Esophagus squamous epithelium (tissue), 5 donors: ENCODE measurements at places on chromosomes 1 and 21.

- no peaks in the 10 kb centered on the region for H3K4me1 ChIP-seq
- DNase-seq: no peak
- no peak overlapping the region for H3K4me3 ChIP-seq
These were observed 12.4 kb upstream of the UHMK1 start for GRCh38 chr1:162485236-162485635.

DNA sequence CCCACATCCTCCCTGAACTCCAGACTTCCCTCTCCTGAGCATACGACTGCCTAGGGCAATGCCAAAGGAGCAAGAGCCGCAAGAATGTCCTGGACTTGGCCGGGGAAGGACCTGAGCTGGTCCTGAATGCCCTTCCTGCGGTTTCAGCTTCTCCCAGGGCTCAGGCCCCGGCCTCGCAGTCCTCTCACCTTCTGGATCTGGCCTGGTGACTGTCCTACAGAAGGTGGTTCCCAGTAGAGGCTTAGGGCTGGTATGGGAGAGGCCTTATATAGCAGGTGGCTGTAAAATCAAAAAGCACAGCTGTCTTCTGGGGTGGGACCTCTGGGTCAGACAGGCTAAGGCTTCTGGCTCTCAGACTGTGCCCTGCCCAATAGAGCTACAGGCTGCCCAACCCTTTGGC lies at the start of gene LYPD8:
Gene LYPD8, minus strand, starts transcription at position 243 of the 400 bp plus-strand sequence. CDS start 4,678 bp downstream, outside the sequence.
- no peaks in the 10 kb centered on the region for H3K27me3 ChIP-seq
- H3K4me1 ChIP-seq: no peaks in the 10 kb centered on the region
- no peaks in the 10 kb centered on the region for H3K36me3 ChIP-seq
- no peak within 1 kb of the TSS for H3K4me3 ChIP-seq
- no peak for DNase-seq

DNA sequence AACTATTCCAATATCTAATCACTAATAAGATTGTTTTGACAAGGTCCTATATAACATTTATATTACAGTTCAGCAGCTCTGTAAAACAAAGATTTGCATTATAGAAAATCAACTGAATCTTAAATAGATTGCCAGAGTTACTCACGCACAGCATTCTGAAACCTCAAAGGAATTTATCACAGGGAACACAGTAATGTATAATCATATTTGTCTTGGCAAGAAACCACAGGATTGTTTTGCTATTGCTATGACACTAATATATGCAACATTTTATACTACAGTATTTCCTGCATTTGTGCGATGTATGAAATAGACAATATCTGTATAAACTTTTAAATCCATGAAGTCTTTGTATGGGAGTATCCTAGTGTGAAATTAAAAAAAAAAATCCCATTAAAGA lies 101.4 kb downstream of the PLPPR5 start:
- no peaks in the 10 kb centered on the region for H3K4me1 ChIP-seq
- DNase-seq: no peak

GRCh38 chr1:169570172-169570574 lies 16.1 kb downstream of the F5 start:
- H3K27ac ChIP-seq: no peak overlapping the region
- no peaks in the 10 kb centered on the region for H3K27me3 ChIP-seq

GRCh38 chr1:150596976-150597375 lies 17.6 kb upstream of the MCL1 start:
- H3K27ac ChIP-seq: no peak overlapping the region
- DNase-seq: no peak
- peaks cover 5% of the 10 kb centered on the region for H3K4me1 ChIP-seq
- no peaks in the 10 kb centered on the region for H3K27me3 ChIP-seq

GRCh38 chr1:179031855-179032513 lies 6.3 kb downstream of the FAM20B start:
- no peak overlapping the region for H3K27ac ChIP-seq
- H3K36me3 ChIP-seq: no peaks in the 10 kb centered on the region
- no peak overlapping the region for H3K4me3 ChIP-seq
- no peaks in the 10 kb centered on the region for H3K27me3 ChIP-seq
- DNase-seq: no peak

GRCh38 chr1:117930484-117930883 lies 945 bp downstream of the WDR3 start:
- no peak overlapping the region for H3K27ac ChIP-seq
- H3K4me1 ChIP-seq: peaks cover 54% of the 10 kb centered on the region
- no peak for DNase-seq
- H3K36me3 ChIP-seq: no peaks in the 10 kb centered on the region
- H3K27me3 ChIP-seq: no peaks in the 10 kb centered on the region

DNA sequence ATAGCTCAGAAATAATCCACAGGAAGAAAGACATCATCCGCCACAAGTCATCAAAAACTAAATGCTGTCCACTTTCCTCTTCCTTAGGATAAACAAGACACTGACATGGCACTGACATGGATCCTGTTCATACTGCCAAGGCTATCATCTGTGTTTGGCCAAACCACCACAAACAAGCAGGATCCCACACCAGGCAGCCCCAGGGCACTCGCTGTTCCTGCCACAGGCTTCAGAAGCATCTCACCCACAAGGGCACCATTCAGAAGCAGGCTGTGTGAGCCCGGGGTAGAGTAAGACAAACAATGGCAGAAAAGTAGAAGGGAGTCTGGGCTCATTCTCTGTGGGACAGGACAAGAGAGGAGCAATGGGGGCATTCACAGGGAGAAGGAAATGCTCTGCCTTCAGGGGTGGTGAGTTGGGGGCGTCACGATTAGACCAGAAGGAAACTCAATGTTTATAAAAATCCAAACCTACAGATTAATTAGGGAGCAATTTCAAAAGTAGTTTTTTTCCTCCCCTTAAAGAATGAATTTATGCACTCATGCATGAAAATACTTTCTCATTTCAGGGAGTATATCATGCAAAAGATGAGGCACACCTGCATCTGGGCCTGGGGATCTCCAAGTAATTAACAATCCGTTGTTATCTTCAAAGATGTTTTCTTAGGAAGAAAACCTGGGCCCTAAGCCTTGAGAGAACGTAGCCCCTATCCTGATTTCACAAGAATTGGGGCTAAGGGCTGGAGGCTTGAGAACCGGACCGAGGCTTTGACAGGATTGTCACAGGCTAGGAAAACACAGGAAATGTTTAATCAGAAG lies 43.3 kb upstream of the ATP1A1 start:
- no peak overlapping the region for H3K27ac ChIP-seq
- no peaks in the 10 kb centered on the region for H3K27me3 ChIP-seq
- no peak for DNase-seq
- H3K36me3 ChIP-seq: no peaks in the 10 kb centered on the region

DNA sequence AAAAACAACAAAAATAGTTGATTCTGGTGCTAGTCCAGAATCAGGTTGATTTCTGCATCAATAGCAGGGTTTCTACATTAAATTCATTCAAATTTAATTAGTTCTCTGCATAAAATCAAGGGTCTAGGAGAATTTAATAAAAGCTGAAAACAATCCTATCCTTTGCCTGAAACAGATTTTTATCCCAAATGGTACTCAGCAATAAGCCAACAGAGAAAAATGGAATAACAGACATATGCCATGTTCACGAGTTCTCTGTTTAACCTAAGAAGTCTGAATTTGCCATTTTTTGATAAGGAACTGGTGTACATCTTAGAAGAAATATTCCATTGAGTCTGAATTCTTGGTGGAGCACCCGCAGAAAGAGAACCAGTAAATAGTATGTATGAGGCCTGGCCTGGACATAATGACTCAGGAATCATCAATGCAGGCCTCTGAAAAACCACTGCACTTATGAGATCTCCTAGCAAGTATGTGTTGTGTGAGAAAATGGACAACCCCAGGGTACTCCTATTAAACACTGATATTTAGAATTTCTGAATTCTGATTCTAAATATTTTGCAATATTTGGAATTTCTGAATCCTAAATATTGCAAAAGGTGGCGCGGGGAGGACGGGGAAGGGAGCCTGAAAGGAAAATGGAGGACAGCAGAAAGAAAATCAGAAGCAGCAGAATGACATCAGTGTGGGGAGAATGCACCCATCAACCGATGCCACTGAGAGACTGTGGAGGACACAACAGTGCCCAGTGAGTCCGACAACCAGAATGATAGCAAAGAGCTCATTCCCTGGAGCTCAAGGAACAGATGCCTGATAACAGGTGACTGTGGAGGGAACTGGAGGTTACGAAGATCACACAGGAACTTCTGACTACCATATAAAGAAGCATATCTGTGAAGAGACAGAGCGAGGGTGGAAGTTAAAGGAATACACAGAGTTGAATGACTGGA lies 97.6 kb downstream of the APP start:
- H3K4me3 ChIP-seq: no peak overlapping the region
- H3K27ac ChIP-seq: no peak overlapping the region
- no peaks in the 10 kb centered on the region for H3K27me3 ChIP-seq
- no peak for DNase-seq

- H3K36me3 ChIP-seq: no peaks in the 10 kb centered on the region
- DNase-seq: no peak
- no peak overlapping the region for H3K27ac ChIP-seq
- H3K4me1 ChIP-seq: no peaks in the 10 kb centered on the region
These were observed 65.0 kb downstream of the KIRREL1 start for GRCh38 chr1:158058237-158058985.

- H3K4me1 ChIP-seq: no peaks in the 10 kb centered on the region
- no peaks in the 10 kb centered on the region for H3K27me3 ChIP-seq
- no peak for DNase-seq
- H3K27ac ChIP-seq: no peak overlapping the region
- no peaks in the 10 kb centered on the region for H3K36me3 ChIP-seq
These were observed 320.3 kb downstream of the PTPRU start for GRCh38 chr1:29556657-29557056.

GRCh38 chr1:210198840-210199239 lies 33.8 kb upstream of the SERTAD4 start:
- no peaks in the 10 kb centered on the region for H3K27me3 ChIP-seq
- DNase-seq: no peak
- no peaks in the 10 kb centered on the region for H3K4me1 ChIP-seq
- H3K27ac ChIP-seq: no peak overlapping the region
- H3K36me3 ChIP-seq: no peaks in the 10 kb centered on the region

DNA sequence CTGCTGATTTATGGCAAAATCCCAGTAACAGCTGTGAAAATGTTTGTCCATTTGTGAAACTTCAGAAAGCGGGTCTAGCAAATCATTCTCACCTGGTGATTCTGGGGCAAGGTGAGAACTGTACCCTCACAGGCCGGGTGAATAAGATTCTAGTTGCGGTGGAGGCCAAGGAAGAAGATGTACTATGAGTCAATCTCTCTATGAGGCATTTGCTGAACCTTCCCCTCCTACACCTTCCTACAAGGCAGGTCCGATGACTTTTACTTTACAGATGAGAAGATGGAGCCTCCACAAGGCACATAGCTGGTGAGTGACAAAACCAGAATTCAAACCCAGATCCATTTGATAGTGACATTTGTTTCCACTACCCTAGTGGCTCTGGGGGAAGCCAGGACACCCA lies 72.7 kb downstream of the BACH1 start:
- no peak for DNase-seq
- no peak overlapping the region for H3K4me3 ChIP-seq
- H3K4me1 ChIP-seq: no peaks in the 10 kb centered on the region
- H3K36me3 ChIP-seq: peaks cover 24% of the 10 kb centered on the region
- no peaks in the 10 kb centered on the region for H3K27me3 ChIP-seq

DNA sequence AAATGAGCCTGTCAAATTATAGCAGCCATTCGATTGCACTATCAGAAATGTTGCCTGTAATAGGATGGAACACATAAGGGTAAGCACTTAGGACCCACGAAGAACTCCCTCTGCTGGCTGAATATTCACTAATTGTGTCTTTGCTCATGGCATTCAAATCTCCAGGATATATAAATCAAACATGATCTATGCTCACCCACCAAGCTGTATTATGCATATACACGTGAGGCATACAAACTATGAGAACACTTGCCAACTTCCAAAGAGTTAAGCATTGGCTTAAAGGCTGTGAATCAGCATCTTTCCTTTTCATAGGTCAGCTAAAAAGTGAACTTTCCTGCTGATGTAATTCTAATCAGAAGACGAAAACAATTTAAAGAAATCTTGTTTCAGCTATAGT lies 34.5 kb downstream of the TMPRSS15 start:
- H3K36me3 ChIP-seq: no peaks in the 10 kb centered on the region
- H3K4me3 ChIP-seq: no peak overlapping the region
- H3K27me3 ChIP-seq: no peaks in the 10 kb centered on the region

DNA sequence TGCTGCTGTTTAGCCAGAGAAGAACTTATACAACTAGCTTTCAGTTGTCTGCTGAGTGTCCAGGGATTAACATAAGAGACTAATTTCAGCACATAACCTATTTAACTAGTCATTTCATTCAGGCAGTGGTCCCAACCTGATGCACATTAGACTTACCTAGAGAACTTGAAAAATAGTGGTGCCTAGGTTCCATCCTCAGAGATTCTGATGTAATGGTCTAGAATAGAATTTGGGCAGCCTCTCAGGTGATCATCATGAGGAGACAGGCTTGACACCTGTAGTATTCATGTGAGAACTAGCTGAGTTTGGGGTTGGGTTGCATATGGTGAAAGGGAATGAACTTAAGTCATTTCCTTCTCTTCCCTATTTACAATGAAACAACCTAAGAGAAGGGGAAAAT lies 24.8 kb downstream of the CNST start:
- H3K4me1 ChIP-seq: no peaks in the 10 kb centered on the region
- H3K27ac ChIP-seq: no peak overlapping the region
- no peak overlapping the region for H3K4me3 ChIP-seq
- DNase-seq: no peak
- peaks cover 25% of the 10 kb centered on the region for H3K36me3 ChIP-seq
- no peaks in the 10 kb centered on the region for H3K27me3 ChIP-seq

- H3K36me3 ChIP-seq: no peaks in the 10 kb centered on the region
- no peaks in the 10 kb centered on the region for H3K27me3 ChIP-seq
- no peaks in the 10 kb centered on the region for H3K4me1 ChIP-seq
- no peak for DNase-seq
- no peak overlapping the region for H3K27ac ChIP-seq
These were observed 33.5 kb upstream of the CRB1 start for GRCh38 chr1:197234581-197234980.

- H3K27me3 ChIP-seq: no peaks in the 10 kb centered on the region
- H3K4me1 ChIP-seq: no peaks in the 10 kb centered on the region
These were observed 51.3 kb downstream of the PRKCZ start for GRCh38 chr1:2101531-2101930.

DNA sequence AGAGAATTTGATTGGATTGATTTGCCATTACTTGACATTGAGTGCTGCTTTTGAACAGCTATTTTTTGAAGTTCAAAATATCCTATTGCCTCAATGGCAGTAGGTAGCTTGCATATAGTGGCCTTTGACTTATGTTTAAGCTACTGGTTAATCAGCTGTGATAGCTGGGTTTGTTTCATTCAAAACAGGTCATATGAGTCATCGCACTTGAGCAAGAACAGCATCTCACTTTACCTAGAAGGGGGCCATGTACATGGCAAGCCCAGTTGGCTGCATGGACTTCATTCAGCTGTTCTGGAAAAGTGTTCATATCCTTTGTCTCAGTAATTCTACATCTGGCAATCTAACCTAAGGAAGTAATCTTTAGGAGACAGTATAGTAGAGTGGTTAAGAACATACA lies 29.0 kb upstream of the ARID1A start:
- no peaks in the 10 kb centered on the region for H3K36me3 ChIP-seq
- DNase-seq: no peak
- no peak overlapping the region for H3K27ac ChIP-seq
- H3K4me3 ChIP-seq: no peak overlapping the region
- H3K27me3 ChIP-seq: no peaks in the 10 kb centered on the region
- H3K4me1 ChIP-seq: peaks cover 3% of the 10 kb centered on the region

- H3K4me3 ChIP-seq: no peak overlapping the region
- H3K4me1 ChIP-seq: no peaks in the 10 kb centered on the region
- no peaks in the 10 kb centered on the region for H3K27me3 ChIP-seq
- H3K36me3 ChIP-seq: peaks cover 100% of the 10 kb centered on the region
- DNase-seq: no peak
These were observed 24.4 kb upstream of the PWP2 start for GRCh38 chr21:44082648-44083440.
